ENCODE measurements at places on chromosomes 2 and 18.
A peak's percentile ranks its signal among the peaks of the same experiment; 100 is the strongest.

DNA sequence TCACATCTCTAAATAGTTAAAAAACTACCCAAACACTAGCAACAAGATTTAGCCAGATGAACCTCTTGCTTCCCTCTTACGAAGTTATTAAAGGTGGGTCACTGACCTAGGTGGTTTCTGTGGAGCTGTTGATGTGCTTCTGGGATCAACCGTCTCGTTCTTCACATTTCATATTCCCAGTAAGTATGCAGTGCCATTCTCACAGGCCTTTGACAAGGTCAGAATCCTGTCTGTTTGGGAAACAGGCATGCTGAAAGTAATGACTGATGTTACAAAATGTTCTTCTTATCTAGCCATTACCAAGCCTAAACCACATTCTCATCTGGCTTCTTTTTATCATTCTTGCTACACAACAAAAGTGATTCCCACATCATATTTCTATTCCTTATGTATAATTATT, 70.3 kb downstream of the WDR7 start:
- no peak for DNase-seq

DNA sequence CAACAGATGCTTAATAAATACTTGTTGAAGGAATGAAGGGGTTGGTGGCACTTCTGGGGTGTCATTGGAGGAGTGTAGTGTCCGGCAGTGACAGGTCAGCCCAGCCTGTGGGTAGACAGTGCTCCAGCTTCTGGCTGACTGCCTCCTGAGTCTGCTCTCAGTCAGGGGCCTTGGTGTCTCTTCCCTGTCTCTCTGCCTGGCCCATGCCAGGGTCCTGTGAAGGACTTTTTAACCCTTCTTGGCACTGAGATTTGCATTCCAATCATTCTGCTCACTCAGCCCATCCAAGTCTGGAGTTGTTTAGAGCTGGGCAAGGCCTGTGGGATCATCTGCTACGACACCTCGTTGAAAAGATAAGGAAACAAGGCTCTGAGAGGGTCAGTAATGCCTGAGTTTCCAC, 1.4 kb upstream of the KCNK3 start:
- DNase-seq = no peak

- DNase-seq = no peak
Measured at GRCh38 chr2:156338578-156338977, 6.1 kb upstream of the NR4A2 start.

DNA sequence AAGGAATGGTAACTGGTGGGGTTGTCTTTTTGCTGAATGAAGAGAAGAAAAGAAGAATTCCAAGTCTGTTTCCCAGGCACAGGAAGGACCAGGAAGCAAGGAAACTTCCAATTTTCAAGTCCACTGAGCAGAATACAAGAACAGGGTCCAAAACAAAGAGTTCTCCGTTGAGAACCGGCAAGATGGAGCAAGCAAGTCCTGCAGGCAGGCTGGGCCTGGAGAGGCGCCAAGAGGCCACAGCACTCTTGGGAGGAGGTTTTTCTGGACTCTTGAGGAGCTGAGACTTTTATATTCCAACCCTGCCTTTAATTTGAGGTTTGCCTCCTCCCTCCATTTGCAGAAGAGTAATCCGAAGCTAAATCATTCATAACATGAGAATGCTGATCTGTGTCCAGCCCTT, 224.5 kb downstream of the IKZF2 start:
- no peak for DNase-seq

DNA sequence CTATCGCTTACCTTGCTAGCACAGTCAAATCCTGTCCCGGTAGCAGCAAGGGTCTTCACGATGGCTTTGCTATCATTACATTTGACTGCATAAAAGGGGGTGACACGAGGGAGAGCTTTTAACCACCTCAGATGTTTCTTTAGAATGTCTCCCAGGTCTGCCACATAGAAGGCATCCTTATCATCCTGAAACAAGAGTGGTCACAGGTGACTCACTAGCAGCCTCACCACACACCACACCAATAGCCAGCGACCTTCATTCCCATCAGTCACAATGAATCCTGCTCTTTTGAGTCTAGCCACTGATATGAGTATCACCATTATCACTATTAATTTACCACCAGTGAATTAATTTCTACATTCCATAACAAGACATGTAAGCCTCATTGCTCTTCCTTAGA, 3.7 kb downstream of the ODC1 start:
- no peak for DNase-seq

- DNase-seq = no peak
Measured at GRCh38 chr18:48036226-48036625, 105.8 kb upstream of the SMAD2 start.

DNA sequence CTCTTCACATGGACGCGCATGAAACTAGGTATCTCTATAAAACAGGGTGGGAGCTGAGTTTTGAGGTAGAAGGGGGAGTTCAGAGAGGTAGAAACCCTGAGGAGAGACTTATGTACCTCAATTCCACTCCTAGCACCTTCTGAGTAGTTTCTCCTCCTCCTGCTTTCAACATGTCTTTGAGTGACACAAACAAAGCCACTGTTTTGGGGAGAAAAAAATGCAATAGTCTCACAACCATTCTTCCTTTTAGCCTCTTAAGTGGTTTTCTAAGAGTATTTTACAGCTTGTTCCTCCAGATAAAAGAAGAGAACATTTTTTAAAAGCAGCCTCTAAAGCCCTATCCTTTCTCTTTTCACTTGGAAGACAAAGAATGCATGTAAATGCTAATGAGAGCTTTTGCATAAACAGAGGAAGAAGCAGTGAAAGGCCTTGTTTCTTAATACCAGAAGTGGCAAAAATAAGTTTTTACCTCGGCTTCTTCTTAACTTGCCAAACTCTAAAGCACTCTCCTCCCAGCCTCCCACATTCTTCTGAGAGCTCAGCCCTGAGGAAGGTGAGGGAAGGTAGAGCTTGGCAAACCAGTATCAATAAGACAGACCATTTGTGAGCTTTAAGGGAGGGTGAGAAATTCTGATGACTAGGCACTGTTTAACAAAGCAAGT, 1304.4 kb upstream of the ACVR2A start:
- DNase-seq = no peak

DNA sequence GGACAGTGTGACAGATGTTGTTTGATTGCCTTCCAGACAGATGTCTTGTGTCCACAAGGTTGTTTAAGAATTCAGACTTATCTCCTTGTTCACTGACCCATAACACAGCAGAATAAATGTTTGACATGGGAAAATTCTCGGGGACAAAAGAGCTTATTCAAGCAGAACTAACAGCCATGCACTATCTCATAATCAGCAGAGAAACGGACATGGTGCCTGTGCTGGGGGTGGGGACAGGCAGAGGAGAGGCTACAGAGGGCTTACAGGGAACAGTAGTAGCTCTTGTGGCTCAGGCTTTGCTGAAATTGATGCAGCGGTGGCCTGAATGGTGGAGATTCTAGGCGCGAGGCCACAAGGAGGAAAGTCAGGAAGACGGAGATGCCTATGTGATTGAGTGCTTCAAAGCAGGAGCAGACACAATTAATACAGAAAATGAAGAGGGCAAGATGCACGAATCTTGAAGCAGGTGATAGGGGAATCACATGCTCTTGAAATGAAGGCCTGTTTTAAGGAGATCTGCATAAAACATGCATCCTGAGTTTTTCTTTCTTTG, 62.0 kb upstream of the CAB39 start:
- no peak for DNase-seq

DNA sequence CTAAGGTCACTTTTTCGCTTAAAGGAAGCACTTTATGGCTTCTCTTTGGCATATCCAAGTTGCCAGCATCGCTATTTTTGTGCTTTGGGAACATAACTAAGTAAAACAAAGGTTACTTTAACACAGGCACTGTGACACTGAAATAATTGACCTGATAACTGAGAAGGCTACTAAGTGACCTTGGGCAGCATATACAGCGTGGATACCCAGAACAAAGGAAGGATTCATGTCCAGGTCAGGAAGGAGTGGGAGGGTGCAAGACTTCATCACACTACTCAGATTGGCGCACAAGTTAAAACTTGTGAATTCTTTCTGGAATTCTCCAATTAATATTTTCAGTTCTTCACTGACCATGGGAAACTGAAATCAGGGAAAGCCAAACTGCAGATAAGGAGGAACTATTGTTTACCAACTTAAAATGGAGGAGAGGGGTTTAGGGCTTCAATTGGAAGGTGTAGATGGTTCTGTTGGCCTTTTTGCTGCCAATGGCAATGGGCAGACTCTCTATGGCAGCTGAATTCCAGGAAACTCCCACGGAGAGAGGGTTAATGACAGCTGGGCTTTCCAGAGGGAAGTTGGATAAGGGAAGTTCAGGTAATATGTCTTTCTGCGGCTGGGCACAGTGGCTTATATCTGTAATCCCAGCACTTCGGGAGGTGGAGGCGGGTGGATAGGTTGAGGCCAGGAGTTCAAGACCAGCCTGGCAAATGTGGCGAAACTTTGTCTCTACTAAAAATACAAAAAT, 45.3 kb downstream of the COMMD1 start:
- DNase-seq = no peak

DNA sequence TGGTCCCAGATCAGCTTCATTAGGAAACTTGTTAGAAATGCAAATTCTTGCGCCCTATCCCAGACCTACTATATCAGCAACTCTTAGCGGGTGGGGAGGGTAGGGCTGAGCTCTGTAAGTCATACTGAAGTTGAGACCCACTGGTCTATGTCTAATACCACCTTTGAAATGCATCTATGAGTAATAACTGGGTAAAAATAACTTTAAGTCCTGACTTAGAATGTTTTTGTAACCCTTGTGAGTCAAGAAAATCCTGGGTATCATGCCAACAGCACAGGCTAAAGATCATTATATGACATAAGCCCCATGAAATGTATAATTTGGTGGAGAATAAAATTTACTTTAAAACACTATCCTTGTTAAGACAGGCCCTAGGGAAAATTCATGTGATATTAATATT, 41.4 kb downstream of the PRKD3 start:
- no peak for DNase-seq

- DNase-seq = no peak
Measured at GRCh38 chr2:231394211-231395141, 1.0 kb upstream of the B3GNT7 start.

GRCh38 chr2:95043300-95044093, 18.0 kb downstream of the MAL start:
- no peak for DNase-seq

- DNase-seq = no peak
Measured at GRCh38 chr2:46225730-46226129, 71.5 kb upstream of the EPAS1 start.

GRCh38 chr2:118050974-118051373, 37.1 kb upstream of the CCDC93 start:
- DNase-seq = no peak

DNA sequence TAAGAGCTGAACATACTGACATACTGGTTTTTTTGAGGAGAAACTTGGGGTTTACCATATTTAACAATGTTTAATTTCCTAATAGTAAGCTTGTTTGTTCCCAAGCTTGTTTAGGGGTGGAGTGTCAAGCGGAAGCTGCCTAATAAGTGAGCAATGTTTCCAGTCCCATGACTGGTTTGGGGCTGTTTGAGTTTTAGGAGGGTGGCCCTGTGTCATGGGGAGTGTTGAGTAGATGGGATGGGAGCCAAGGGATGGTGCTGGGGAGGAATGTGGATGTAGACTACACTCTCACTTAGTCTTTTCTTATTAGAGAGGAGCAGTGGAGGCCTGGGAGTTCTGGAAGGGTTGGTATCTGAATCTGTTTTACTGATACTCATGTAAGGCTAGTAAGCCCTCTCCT, 128.5 kb downstream of the TANC1 start:
- DNase-seq = no peak

DNA sequence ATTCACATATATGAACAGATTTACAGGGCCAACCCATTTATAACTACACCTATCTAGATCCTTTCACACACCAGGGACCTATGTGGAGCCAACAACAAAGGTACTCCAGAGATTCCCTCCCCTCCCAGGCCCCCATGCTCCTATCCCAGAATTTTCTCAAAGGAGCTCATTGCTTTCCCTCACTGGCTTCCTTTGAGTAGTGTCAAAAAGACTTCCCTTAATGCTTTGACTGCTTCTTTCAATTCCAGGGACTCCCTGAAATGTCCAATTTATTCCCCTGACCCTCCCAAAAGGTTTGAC, 46.6 kb downstream of the IKZF2 start:
- no peak for DNase-seq

GRCh38 chr2:2939078-2939795, 438.4 kb downstream of the EIPR1 start:
- DNase-seq = no peak

GRCh38 chr18:61851940-61852451, 40.8 kb downstream of the RNF152 start:
- DNase-seq = no peak

DNA sequence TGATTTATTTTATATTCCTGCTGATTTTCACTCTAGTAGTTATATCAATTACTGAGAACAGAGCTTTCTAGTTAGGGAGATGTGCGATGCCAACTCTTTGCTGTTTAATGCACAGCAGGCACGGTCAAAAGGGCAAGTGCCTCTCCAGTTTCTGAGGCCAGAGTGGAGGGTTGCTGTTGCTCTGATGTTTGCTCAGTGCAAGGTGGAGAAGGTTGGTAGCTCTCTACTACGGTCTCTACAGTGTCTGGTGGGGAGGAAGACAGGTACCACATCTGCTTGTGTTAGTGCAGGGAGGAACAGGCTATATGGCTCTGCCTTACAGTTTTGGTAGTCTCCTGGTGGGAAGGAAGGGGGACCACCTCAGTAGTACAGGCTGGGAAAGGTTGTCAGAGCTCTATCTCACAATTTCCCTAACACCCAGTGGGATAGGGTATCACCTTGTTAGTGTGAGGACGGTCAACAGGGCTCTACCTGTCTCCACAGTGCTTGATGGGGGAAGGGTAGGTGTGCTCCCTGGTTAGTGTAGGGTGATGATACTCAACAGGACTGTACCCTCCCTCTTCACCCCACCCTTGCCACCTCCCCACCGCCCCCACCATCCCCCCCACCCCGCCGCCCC, 85.9 kb downstream of the FANCL start:
- DNase-seq = no peak

DNA sequence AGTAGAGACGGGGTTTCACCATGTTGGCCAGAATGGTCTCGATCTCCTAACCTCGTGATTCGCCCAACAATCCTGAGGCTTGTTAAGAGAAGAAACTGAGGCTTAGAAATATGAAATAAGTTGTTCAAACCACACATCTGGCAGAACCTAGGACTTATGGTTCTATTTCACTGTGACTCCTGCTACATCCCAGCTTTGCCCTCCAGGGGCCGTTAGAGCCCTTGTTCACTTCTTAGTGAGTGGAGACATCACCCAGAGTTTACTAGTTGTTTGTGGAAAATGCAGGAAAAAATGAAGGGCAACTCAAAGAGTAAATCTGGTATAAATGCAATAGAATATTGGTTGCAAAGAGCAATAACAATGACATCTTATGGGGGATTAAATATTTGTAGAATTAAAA, 43.9 kb downstream of the MARCHF4 start:
- DNase-seq = no peak

- no peak for DNase-seq
Measured at GRCh38 chr2:147460155-147460554, 384.7 kb upstream of the ACVR2A start.

- peak; percentile 31 for DNase-seq
Measured at GRCh38 chr18:5057386-5058348, 139.4 kb downstream of the AKAIN1 start.

- DNase-seq = no peak
Measured at GRCh38 chr2:200781616-200782015, 30.1 kb upstream of the BZW1 start.
